ENCODE measurements at places on chromosomes 5 and 9. TPM values are rescaled to one million over a fixed set of nuclear protein-coding genes. Genes with fewer than 3 reads are reported as not detected.

The PLAC8L1 gene
- not detected for total RNA-seq

The PCDHGA9 gene
- 0.97 TPM for total RNA-seq

The PTCD2 gene
- total RNA-seq: 1.8 TPM

The PCDHGA4 gene
- 1.3 TPM for total RNA-seq

The CD274 gene
- total RNA-seq: 29.0 TPM

The NSG2 gene
- not detected for total RNA-seq

The GABRP gene
- total RNA-seq: 0.49 TPM
